Activated T-cell treated with anti-CD3 and anti-CD28 coated beads, Interleukin-2, amount 50 U/mL, for 72 hours (primary cell): ENCODE measurements at places on chromosomes 12 and 14. TPM values are rescaled to one million over a fixed set of nuclear protein-coding genes. Genes with fewer than 3 reads are reported as not detected.
A peak's percentile ranks its signal among the peaks of the same experiment; 100 is the strongest.

Gene CLEC2A
- total RNA-seq: not detected

Gene POTEG
- not detected for total RNA-seq

GRCh38 chr14:64701660-64702059 lies 2.6 kb upstream of the PLEKHG3 start:
- H3K27me3 ChIP-seq: peaks cover 40% of the 10 kb centered on the region
- DNase-seq: no peak
- peaks cover 1% of the 10 kb centered on the region for H3K36me3 ChIP-seq
- H3K27ac ChIP-seq: no peak overlapping the region
- H3K4me3 ChIP-seq: no peak overlapping the region
- peaks cover 21% of the 10 kb centered on the region for H3K4me1 ChIP-seq

DNA sequence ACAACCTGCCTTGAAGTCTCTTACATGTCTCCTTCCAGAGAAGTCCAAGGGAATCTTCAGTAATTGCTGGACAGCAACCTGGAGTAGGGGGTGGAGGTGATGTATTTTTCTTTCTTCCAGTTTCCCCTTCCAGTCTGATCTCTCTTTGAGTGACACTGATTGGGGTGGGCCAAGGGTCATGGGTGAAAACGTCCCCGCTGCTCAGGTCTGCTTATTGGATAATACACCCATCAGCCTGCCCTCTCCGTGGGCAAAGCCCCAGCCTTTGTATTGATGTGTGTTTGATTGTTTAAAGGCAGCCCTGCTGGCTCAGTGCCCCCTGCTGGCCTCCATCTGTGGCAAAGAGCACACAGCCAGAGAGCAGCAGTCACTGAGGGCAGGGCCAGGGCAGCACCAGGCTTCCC lies 35.7 kb upstream of the ATP2A2 start:
- no peaks in the 10 kb centered on the region for H3K4me1 ChIP-seq
- no peaks in the 10 kb centered on the region for H3K36me3 ChIP-seq
- no peaks in the 10 kb centered on the region for H3K27me3 ChIP-seq
- no peak overlapping the region for H3K4me3 ChIP-seq
- DNase-seq: peak; percentile 43

- DNase-seq: peak; percentile 4
- no peaks in the 10 kb centered on the region for H3K27me3 ChIP-seq
- no peak overlapping the region for H3K4me3 ChIP-seq
- no peak overlapping the region for H3K27ac ChIP-seq
- H3K4me1 ChIP-seq: no peaks in the 10 kb centered on the region
Measured at GRCh38 chr12:43957732-43958372, 122.0 kb downstream of the TMEM117 start.

DNA sequence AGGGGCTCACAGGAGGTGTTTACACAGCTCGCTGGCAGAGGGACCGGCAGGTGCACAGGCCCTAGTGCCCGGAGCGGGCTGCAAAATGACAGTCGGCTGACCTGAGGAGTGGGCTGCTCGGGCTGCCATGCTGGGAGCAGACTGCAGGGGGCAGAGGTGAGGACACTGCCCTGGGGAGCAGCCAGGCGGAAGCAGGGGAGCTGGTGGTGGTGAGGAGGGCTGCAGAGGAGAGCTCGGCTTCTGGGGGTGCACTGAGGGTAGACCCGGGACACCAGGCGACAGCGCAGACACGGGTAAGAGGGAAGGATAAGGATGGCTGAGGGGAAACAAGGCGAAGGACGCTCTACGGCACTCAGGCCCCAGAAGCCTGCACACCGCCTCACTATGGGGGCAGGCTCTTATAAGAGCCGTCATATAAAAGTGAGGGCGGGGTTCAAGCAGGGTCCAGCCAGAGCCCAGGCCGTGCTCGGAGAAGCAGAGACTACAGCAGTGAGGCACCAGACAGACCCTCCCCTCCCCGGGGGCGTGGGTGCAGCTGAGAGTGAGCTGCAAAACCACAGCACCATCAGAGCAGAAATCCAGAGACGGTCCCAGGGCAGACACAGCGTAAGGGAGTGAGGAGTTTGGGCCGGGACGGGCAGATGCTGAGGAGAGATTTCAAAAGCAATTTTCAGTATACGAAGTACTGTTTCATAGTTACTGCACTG lies 62.5 kb downstream of the CCDC88C start:
- H3K4me1 ChIP-seq: peaks cover 86% of the 10 kb centered on the region
- H3K4me3 ChIP-seq: peak overlapping the region; percentile 85
- no peaks in the 10 kb centered on the region for H3K27me3 ChIP-seq
- H3K27ac ChIP-seq: peak overlapping the region; percentile 74

Gene LMO3
- not detected for total RNA-seq

GRCh38 chr12:71354871-71355270 lies 84.7 kb upstream of the LGR5 start:
- no peaks in the 10 kb centered on the region for H3K27me3 ChIP-seq
- no peak for DNase-seq
- H3K36me3 ChIP-seq: no peaks in the 10 kb centered on the region
- H3K4me1 ChIP-seq: no peaks in the 10 kb centered on the region

Gene ADAM21
- not detected for total RNA-seq

Gene ST8SIA1
- 2.9 TPM for total RNA-seq

DNA sequence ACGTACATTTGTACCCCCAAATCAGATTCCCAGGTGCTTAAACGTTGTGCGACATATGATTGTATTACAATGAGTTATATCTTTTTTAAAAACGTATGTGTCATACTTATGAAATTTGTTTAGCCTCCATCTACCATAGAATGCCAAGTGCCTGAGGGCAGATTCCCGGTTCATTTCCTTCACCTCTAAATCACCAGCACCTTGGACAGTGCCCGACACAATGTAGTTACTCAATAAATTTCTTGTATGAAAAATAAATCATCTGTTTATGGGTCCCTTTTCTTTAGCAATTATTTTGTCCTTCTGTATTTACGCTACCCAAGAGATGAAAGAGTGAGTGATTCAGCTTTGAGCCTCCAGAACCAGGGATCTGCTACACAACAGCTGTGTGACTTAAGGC lies 157.4 kb downstream of the TBX5 start:
- no peak overlapping the region for H3K4me3 ChIP-seq
- H3K27ac ChIP-seq: no peak overlapping the region
- no peak for DNase-seq

- peak overlapping the region; percentile 55 for H3K4me3 ChIP-seq
- peaks cover 7% of the 10 kb centered on the region for H3K36me3 ChIP-seq
- H3K4me1 ChIP-seq: peaks cover 75% of the 10 kb centered on the region
- no peak for DNase-seq
- peak overlapping the region; percentile 78 for H3K27ac ChIP-seq
Measured at GRCh38 chr14:61563162-61563511, 132.2 kb upstream of the HIF1A start.

Gene ESR2
- 1.0 TPM for total RNA-seq

DNA sequence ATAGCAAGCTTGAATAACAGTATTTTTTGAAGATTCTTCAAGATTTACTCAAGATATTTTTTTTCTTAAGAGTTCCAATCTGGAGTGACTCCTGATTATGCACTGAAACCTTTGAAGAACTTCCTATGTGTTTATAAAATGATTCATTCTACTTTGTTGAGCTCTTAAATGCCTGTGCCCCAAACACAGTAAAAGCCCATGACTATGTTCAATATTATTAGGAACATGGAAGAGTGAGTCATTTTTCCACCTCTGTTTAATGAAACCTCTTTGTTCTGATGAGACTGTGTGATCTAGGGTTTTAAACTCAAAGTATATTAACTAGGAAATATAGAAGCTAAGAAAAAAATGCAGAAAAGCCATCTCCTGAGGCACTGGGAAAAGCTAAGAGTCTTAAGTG lies 415.0 kb upstream of the FBXO33 start:
- H3K4me1 ChIP-seq: no peaks in the 10 kb centered on the region
- H3K27me3 ChIP-seq: no peaks in the 10 kb centered on the region
- H3K27ac ChIP-seq: no peak overlapping the region
- DNase-seq: no peak
- H3K4me3 ChIP-seq: no peak overlapping the region

GRCh38 chr14:20470603-20470901 lies 1.3 kb downstream of the PNP start:
- no peaks in the 10 kb centered on the region for H3K27me3 ChIP-seq
- peak overlapping the region; percentile 100 for H3K4me3 ChIP-seq
- H3K4me1 ChIP-seq: peaks cover 53% of the 10 kb centered on the region
- peaks cover 29% of the 10 kb centered on the region for H3K36me3 ChIP-seq

Gene RND1
- 4.5 TPM for total RNA-seq

DNA sequence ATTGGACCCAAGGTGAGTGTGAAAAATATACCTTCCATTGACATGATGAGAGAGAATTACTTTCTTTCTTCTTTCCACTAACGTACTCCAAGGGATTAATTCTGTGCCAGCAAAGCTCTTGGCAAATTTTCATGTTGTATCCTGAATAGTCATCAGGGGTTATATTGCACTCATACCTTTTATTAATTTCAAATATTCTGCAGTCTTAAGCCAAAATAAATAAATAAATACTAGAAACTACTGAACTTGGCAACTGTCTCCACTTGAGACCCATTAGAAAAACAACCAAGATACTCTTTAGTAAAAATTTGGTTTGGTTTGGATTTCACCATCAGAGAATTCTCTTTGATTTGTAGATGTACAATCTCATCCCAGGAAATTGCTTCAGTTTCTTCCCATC lies 22.1 kb upstream of the CLEC14A start:
- H3K4me3 ChIP-seq: no peak overlapping the region
- no peaks in the 10 kb centered on the region for H3K27me3 ChIP-seq
- no peak for DNase-seq
- no peaks in the 10 kb centered on the region for H3K36me3 ChIP-seq
- H3K27ac ChIP-seq: no peak overlapping the region
- no peaks in the 10 kb centered on the region for H3K4me1 ChIP-seq

GRCh38 chr12:111991535-111991934 lies 21.4 kb downstream of the TMEM116 start:
- H3K4me1 ChIP-seq: peaks cover 43% of the 10 kb centered on the region
- H3K4me3 ChIP-seq: peak overlapping the region; percentile 95
- peak overlapping the region; percentile 14 for H3K27ac ChIP-seq
- H3K36me3 ChIP-seq: no peaks in the 10 kb centered on the region
- no peaks in the 10 kb centered on the region for H3K27me3 ChIP-seq

Gene NGB
- total RNA-seq: not detected

GRCh38 chr12:34021071-34021470 lies 1.2 kb upstream of the ALG10 start:
- H3K27me3 ChIP-seq: no peaks in the 10 kb centered on the region
- H3K4me3 ChIP-seq: no peak overlapping the region
- peak overlapping the region; percentile 98 for H3K27ac ChIP-seq
- H3K4me1 ChIP-seq: peaks cover 30% of the 10 kb centered on the region

Gene ANKRD33
- total RNA-seq: not detected

DNA sequence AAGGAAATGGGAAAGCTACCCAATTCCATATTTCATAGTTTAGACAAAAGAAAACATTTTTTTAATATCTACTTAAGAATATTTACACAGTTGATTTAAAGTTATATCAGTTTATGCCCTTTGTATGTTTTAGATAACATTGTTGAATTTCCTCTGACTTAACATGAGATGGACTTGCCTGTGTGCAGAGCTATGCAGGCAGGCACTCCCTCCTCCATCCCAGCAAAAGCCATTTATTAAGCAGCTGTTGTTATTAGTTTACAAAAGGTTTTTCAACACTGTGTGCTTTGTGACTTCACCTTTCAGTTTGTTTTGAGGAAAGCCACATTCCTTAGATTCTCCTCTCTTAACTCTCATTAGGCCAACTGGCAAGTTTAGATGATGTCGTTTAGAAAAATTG lies 337.5 kb upstream of the PDE3A start:
- H3K36me3 ChIP-seq: no peaks in the 10 kb centered on the region
- H3K4me1 ChIP-seq: no peaks in the 10 kb centered on the region
- H3K27me3 ChIP-seq: no peaks in the 10 kb centered on the region
- H3K4me3 ChIP-seq: no peak overlapping the region
- no peak overlapping the region for H3K27ac ChIP-seq
- DNase-seq: no peak

GRCh38 chr14:95667249-95667693 lies 19.0 kb upstream of the TCL1B start:
- no peak overlapping the region for H3K27ac ChIP-seq
- peaks cover 8% of the 10 kb centered on the region for H3K4me1 ChIP-seq
- no peaks in the 10 kb centered on the region for H3K36me3 ChIP-seq
- no peak for DNase-seq

Gene KRT71
- total RNA-seq: not detected

Gene AQP6
- not detected for total RNA-seq

DNA sequence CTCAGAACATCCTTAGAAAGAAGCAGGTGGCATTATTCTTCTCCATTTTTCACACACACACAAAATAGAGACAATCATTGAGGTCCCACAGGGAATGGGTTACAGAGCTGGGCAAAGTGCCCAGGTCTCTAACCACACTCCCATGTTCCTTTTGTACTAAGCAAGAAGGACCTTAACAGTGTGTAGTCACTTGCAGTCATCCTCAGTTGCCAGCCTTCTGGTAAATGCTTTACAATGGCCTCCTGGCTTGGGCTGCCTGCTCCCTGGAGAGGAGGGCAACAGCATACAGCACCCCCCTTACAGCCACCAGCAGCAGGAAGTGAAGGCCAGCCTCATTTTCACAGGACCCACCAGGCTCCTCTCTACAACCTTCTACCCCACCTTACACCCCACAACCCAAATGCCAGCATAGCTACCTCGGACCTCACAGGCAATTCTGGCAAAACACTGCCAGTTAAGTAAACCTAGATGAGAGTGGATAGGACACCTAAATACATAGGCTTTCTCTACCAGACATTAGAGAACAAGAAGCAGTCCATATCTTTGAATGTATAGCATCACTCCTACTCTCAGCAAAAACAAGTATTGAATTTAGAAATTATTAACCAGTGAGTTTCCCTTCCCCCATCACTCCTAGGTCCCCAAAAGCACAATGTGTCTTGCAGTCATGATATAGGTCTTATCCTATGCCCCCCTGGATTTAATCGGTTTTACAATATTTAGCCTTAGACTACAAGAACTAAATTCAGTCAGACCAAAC lies 88.1 kb downstream of the PPP2R5E start:
- no peak overlapping the region for H3K4me3 ChIP-seq
- no peaks in the 10 kb centered on the region for H3K27me3 ChIP-seq
- no peak overlapping the region for H3K27ac ChIP-seq
- no peak for DNase-seq

Gene CFAP251
- total RNA-seq: 0.70 TPM

Gene APOF
- total RNA-seq: 0.28 TPM

GRCh38 chr14:76929927-76930326 lies 98.6 kb downstream of the IRF2BPL start:
- H3K36me3 ChIP-seq: no peaks in the 10 kb centered on the region
- H3K27me3 ChIP-seq: no peaks in the 10 kb centered on the region
- H3K4me1 ChIP-seq: peaks cover 72% of the 10 kb centered on the region
- DNase-seq: peak; percentile 71

- H3K36me3 ChIP-seq: no peaks in the 10 kb centered on the region
- no peaks in the 10 kb centered on the region for H3K27me3 ChIP-seq
- no peak overlapping the region for H3K4me3 ChIP-seq
- no peak for DNase-seq
- peaks cover 5% of the 10 kb centered on the region for H3K4me1 ChIP-seq
Measured at GRCh38 chr14:100557658-100558057, 29.6 kb downstream of the BEGAIN start.

GRCh38 chr14:23326491-23327332 lies 5.5 kb downstream of the PABPN1 start:
- H3K27me3 ChIP-seq: no peaks in the 10 kb centered on the region
- H3K36me3 ChIP-seq: peaks cover 14% of the 10 kb centered on the region
- no peak overlapping the region for H3K4me3 ChIP-seq
- H3K4me1 ChIP-seq: peaks cover 22% of the 10 kb centered on the region
- DNase-seq: no peak
- no peak overlapping the region for H3K27ac ChIP-seq

Gene LRTM2
- 0.14 TPM for total RNA-seq

Gene KRT6C
- not detected for total RNA-seq

- H3K27ac ChIP-seq: no peak overlapping the region
- no peak overlapping the region for H3K4me3 ChIP-seq
- no peaks in the 10 kb centered on the region for H3K27me3 ChIP-seq
Measured at GRCh38 chr14:25041484-25041883, 8.5 kb downstream of the STXBP6 start.
